ENCODE measurements at places on chromosomes 4 and X. TPM values are rescaled to one million over a fixed set of nuclear protein-coding genes. Genes with fewer than 3 reads are reported as not detected.

The HCCS gene
- polyA plus RNA-seq = 27.6 TPM

The UNC5C gene
- polyA plus RNA-seq = 6.8 TPM

The USP17L15 gene
- polyA plus RNA-seq = not detected

The ZNF81 gene
- 2.8 TPM for polyA plus RNA-seq

The CFAP47 gene
- polyA plus RNA-seq = 2.9 TPM
